ENCODE measurements at places on chromosomes 6 and 20. TPM values are rescaled to one million over a fixed set of nuclear protein-coding genes. Genes with fewer than 3 reads are reported as not detected.

DNA sequence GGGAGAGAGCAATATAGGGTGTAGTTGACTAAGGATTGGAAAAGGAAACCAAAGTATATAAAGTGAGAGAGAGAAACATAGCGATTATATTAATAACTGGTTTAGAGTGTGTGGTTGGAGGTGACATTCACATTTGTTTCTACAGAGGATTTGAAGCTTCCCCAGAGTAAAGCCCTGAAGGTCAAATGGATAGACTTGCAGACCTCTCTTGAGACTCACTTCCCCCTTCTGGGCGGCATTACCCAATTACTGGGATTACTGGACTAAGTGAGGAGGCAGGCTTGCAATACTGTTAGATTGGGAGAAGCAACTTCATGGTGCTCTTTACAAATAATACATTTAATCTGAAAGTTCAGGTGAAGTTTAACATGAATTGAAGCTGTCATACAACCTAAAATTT is 10.7 kb downstream of the FIG4 start:
- no peak for DNase-seq

DNA sequence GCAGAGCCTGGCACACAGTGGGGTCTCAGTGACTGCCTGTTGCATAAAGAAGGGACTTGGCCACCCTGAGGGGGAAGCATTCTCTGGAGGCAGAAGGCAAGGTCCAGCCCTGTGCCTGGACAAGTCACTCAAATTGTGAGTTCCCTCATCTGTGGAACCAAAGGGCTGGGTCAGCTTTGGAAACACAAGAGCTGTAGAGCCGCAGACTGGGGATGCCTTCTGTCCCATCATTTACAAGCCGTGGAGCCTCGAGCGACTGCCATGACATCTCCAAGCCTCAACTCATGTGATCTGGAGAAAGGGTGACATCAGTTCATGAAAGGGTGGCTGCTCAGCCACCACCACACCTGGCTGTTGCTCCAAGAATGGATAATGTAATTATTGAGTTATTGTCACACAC is 20.4 kb upstream of the SIRPD start:
- no peak for DNase-seq

The SNAP91 gene
- not detected for total RNA-seq

DNA sequence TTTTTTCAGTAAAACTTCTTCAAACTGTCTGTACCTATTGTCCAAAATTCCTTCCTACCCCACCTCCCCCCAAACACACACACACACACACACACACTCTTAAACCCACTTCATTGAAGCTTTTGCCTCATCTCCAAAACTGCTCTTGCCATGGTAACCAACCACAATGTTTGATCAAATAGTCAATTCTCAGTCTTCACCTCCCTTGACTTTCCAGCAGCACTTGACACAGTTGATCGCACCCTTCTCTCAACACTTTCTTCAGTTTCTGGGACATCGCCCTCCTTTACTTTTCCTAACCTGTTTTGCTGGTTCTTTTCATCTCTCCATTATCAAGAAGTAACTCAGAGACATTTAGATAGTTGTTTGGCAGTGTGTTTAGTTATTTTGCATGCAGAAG is 71.5 kb upstream of the COL21A1 start:
- no peak for DNase-seq

DNA sequence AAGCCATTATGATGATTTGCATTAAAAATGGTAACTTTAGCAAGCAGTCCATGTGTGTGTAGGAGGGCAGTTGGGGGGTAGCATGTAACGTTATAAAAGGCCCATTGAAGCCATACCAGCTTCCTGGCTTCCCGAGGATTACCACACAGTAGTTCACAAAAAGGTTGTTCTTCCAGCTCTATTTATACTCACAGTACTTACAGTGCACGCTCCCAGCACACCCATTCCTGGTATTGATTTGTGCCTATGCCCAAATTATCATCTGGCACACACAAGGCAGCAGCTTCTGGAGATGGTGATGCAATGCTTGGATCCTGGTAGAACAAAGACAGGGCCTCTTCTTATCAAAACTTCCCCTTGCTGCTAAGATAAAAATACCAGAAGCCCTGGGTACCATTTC is 436.8 kb downstream of the HAO1 start:
- no peak for DNase-seq

The RPN2 gene
- 55.5 TPM for total RNA-seq

The LY6G6D gene
- total RNA-seq: not detected

The ZNF165 gene
- 3.1 TPM for total RNA-seq

GRCh38 chr6:41763470-41763869 is 16.2 kb downstream of the FRS3 start:
- no peak for DNase-seq

Measured in upper lobe of left lung (tissue), 6 donors.